ENCODE measurements at places on chromosomes 1 and 21. TPM values are rescaled to one million over a fixed set of nuclear protein-coding genes. Genes with fewer than 3 reads are reported as not detected.

HPCA gene
- total RNA-seq = 1.2 TPM

- 0 out of 2 replicates have a peak, but pooled peaks cover 2% of the 10 kb centered on the region for H3K36me3 ChIP-seq
- no peak overlapping the region for H3K4me3 ChIP-seq
- DNase-seq = no peak
These were observed 77.5 kb downstream of the FNBP1L start for GRCh38 chr1:93525431-93525830.

C1orf210 gene
- not detected for total RNA-seq

- H3K4me3 ChIP-seq = no peak overlapping the region
- H3K27me3 ChIP-seq = no peaks in the 10 kb centered on the region
- H3K4me1 ChIP-seq = peaks cover 6% of the 10 kb centered on the region
- no peak for DNase-seq
- no peak overlapping the region for H3K27ac ChIP-seq
These were observed 12.1 kb upstream of the COA6 start for GRCh38 chr1:234361102-234361603.

Measured in Panc1 (cell line).